ENCODE measurements at places on chromosomes 16 and 17.

- peak; percentile 5 for DNase-seq
These were observed 28.3 kb downstream of the VPS35L start for GRCh38 chr16:19583665-19584300.

DNA sequence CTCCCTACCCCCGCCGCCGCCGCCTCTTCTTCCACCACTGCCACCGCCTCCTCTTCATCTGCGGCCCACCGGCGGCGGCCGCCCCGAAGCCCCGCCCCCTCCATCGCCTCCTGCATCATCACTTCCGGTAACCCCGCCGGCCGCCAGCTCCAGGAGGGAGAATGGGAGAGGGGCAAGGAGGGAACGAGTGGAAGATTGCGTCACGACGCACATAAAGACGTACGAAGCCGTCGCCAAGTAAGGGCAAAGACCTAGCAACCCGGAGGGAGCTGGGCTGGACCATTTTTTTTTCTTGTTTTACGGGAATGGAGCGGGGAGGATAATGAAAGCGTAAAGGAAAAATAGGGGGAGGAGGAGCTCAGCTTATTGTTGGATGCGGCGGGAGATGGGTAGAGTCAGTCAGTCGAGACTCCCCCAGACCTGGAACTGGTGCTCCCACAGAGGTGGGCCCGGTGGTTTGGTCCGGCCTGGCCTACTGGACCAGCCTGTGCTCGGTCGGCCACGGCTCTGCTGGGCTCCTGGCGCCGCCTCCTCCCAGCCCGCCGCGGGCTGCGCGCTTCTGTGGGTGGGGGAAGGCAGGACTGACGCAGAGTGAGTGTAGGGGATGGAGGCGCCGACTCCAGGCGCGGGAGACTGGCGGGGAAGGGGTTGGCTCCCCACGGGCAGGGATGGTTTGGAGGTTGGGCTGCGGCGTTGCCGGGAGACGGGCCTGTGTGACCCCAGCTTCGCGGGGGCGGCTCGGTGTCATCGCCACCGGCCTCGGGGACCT lies at the start of the genes DCUN1D3 and LYRM1:
TSS of gene DCUN1D3 (minus strand) at position 60 of the 769 bp plus-strand sequence. CDS start 37,820 bp downstream, outside the sequence.
TSS of gene LYRM1 (plus strand) at position 473 of the 769 bp plus-strand sequence. CDS start 14,785 bp downstream, outside the sequence.
- DNase-seq = peak; percentile 92

DNA sequence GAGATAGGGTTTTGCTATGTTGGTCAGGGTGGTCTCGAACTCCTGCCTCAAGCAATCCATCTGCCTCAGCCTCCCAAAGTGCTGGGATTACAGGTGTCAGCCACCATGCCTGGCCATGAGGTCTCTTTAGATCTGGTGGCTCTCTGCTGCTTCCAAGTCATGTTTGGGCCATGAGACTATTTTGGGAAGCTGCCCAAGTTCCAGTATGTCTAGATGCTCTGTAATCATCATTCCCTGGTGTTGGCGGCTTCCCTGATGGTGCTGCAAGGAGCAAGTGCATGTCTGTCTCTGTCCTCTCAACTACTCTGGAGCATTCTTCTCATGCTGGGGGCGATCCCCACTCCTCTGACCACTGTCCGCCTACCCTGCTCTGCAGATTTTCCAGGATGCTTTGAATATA lies 6.4 kb upstream of the ODF4 start:
- DNase-seq = no peak

GRCh38 chr16:46783800-46784199 lies 35.7 kb upstream of the MYLK3 start:
- no peak for DNase-seq

GRCh38 chr17:70138291-70138865 lies 31.0 kb upstream of the KCNJ2 start:
- DNase-seq = no peak
